ENCODE measurements at places on chromosomes 4 and X.

DNA sequence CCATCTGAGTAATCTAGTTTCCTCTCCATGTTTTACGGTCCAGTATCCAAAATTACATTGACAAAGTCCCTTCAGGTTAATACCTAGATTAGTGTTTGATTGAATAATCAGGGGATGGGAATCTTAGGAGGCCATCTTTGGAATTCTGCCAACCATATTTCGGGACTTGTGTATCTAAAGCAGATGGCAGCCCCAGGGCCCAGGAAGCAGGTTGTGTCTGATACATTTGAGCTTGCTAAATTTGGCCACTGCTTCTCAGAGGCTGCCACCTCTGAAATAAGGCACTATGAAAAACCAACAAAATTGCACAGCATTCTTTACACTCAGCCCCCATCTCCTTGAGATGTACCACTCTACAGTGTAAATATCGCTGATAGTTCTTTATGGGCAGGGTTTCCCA, 102.1 kb downstream of the ASB9 start:
- DNase-seq = no peak

DNA sequence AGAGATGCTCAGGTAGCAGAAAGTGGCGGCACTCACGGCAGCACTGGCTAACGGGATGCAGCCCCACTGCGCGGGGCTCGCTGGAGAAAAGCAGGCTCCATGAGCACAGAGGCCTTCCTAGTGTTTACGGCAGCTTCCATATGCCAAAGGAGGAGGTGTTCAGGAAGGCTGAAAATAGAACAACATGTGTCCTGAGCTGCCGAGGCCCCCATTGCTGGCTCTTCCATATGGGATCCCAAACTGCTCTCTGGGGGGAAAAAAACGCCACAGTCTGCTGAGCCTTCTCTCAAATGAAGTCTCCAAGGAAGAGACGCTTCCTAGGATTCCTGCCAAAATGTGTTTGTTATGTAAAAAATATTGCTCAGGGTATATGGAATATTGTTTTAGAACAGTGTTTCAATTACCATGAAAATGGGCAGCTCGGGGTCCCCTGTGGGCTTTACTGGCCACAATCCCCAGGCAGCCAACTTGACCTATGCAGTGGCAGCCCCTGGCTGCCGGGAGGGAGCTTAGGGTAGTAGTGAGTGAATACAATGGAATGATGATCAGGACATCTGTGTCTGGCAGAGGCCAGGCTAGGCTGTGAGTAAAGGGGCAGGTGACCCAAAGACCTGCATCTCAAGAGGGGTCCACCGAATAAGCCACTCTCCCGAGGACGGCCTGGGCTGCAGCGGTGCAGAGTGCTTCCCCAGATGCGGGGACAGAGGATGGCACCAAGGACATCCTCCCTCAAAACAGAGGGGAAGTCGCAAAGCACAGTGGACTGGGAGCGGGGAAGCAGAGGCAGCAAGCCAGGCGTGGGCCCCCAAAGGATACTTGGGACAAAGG, 170.1 kb downstream of the AFAP1 start:
- no peak for DNase-seq

DNA sequence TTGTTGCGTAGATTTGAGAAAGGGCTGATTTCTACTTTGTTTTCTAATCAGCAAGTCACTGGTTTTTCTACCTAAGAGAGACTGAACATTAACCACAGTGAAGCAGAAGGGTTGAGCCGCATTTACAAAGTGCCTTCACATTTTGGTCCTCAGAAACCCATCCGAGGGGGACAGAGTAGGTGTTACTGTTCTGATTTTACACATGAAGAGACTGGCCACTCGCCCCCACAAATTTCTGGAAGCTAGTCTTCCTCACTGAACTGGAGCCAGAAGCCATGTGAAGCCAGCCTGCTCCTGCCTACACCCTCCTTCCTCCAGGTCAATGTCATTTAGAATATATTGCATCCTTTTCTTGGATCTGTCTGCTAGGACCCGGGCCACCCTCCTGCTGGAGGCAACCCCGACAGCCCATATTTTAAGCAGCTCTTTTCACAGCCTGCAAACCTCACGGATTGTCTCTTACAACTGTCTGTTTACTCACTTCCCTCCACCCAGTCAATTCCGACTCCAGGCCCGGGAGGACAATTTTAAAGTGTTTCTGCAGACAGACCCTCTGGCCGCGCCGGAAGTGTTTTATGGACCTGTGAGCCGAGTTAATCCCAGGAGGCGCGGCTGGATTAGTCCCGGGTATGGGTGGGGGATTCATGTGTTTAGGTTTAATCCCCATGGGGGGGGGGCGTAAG, 73.2 kb upstream of the BCOR start:
- peak; percentile 39 for DNase-seq

GRCh38 chr4:25441519-25442117, 64.6 kb downstream of the ANAPC4 start:
- no peak for DNase-seq

GRCh38 chr4:109955146-109955545, 42.5 kb downstream of the EGF start:
- no peak for DNase-seq

- DNase-seq = no peak
These were observed 37.8 kb upstream of the FRMD7 start for GRCh38 chrX:132165651-132166050.

Measured in CD4-positive, alpha-beta T cell (primary cell).